ENCODE measurements at places on chromosomes 16 and 17.
A peak's percentile ranks its signal among the peaks of the same experiment; 100 is the strongest.

- DNase-seq: no peak
These were observed 330.0 kb upstream of the SOX9 start for GRCh38 chr17:71790791-71791190.

- DNase-seq: no peak
These were observed 3.7 kb downstream of the CCNF start for GRCh38 chr16:2432801-2433505.

DNA sequence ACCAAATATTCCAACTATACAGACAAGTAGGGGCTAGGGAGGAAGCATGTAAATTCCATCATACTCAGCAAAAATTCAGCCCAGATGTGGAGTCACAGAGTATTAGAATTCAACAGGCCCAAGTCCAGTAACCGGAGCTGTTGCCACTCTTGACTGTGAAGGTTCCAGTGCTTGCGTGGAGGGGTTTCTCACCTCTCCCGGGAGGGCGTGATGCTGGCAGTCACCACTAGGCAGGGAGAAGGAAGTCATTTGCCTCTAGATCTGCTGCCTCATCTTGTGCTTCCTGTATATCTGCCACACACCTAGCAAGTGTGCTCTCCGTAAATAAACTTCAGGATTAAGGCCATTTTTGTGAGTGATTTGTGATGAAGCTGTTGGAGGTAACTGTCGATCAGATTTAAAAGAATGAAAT, 1.0 kb upstream of the CKLF start:
- DNase-seq: peak; percentile 45

- DNase-seq: no peak
These were observed 275.7 kb downstream of the WWOX start for GRCh38 chr16:78375055-78375679.

- no peak for DNase-seq
These were observed 25.7 kb downstream of the TRPV2 start for GRCh38 chr17:16440901-16441629.

DNA sequence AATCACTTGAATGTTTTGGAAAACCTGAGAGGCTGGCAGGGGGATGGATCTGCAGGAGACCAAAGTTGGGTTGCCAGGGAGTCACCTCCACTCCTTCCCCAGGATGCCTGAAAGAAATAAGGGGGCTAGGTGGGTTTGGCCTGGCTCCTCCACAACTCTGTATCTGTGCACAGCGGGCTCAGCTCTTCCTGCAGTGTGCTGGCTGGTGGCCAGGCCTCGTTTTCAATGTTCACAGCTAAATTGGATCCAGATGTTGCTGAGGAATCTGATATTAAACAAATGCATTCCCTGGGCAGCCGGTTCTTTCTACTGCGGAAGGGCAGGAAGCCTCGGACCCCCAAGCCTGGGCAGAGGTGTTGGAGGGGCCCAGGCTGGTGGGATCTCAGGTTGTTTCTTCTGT, 106.2 kb downstream of the N4BP1 start:
- no peak for DNase-seq

DNA sequence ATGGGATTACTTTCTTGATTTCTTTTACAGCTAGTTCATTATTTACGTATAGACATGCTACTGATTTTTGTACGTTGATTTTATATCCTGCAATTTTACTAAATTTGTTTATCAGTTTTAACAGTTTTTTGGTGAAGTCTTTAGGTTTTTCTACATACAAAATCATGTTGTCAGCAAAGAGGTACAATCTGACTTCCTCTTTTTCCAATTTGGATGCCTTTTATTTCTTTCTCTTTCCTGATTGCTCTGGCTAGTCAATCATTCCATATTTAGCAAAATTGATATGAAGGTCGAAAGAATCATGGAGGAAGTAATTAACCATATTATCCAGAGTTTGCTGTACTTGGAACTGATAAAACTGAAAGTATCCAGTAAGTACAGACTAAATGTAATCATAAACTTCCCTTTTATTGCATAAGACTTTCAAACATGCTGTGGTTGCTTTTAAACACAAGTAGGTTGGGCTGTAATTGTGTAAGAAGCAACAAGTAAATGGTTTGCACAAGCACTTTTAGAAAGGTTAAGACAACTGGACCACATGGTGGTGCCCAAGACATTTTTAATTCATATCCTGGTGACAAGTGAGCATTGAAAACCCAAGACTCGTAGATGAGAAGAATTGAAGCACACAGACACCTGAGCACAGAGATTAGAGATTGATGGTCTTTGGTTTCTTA, 8.4 kb downstream of the GDE1 start:
- DNase-seq: no peak

- DNase-seq: no peak
These were observed 220.8 kb upstream of the TNRC6C start for GRCh38 chr17:77737442-77738265.

- no peak for DNase-seq
These were observed 59.0 kb downstream of the ABR start for GRCh38 chr17:1120596-1121441.

- DNase-seq: no peak
These were observed 12.2 kb upstream of the TERF2 start for GRCh38 chr16:69397821-69398521.

DNA sequence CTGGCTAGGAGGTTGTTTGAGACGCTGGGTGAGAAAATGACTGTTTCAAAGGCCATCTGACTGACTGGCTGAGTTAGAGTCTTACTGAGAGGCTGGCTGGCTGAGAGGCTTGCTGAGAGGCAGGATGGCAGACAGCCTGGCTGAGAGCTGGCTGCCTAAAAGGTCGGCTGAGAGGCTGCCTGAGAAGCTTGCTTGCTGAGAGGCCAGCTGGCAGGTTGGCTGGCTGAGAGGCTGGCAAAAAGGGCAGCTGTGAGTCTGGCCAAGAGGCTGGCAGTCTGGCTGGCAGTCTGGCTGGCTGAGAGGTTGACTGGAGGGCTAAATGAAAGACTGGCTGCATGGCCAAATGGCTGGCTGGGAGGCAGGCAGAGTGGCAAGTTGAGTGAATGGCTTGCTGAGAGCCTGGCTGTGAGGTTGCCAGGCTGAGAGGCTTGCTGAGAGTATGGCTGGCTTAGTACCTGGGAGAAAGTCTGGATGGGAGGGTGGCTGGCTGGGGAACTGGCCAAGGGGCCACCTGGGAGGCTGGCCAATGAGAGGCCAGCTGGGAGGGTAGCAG, 35.3 kb upstream of the ACSM2B start:
- DNase-seq: no peak

DNA sequence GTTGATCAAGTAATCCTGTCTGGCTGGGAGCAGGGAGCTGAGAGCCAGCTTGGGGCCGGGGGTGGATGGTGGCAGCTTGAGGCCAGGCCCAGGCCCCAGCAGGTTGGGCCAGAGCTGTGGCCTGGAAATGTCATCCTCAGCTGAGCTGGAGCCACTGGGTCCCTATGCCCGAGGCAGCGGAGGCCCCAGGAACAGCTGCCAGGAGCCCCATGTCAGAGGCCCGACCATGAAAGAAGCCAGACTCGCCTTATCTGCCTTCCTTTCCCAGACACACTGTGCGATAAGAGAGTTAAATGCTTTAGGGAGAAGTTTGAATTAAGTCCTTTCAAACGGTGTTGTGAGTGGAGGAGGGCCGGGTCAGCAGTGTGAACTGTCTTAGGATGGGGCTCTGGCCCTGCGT, 3.5 kb downstream of the SMTNL2 start:
- DNase-seq: no peak

DNA sequence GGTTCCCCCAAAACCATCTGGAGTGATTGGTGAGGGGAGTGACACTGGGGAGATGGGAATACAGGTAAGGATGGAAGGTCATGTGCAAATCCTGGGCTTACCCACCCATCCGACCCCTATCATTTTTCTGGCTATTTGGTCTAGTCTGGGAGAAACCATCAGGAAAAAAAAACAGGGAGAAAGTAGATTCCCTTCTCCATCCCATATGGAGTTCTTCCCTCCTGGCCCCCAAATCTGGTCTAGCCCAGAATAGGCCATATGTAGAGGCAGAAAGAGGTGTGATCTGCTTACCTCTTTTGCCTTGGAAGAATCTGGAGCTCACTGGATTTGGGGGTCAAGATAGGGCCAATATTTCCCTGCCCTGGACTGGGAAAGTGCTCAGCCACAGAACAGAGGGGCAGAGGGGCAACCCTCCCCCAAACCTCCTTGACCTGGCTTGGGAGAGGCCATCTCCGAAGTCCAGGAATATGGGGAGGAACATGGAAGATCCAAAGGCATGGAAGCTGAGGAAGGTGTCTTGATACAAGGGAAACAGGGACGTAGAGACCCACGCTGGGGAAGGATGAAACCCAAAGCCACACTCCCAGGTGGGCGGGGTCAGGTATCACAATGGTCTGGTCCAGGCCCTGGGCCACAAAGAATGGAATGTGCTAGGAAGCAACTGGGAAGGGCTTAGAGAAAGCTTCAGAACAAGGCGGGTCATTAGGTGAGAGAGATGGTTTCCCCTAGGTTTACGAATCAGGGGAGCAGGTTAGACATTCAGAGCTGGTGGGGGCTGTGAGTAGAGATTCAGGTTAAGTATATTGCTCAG, 16.2 kb downstream of the CHRNB1 start:
- DNase-seq: no peak

DNA sequence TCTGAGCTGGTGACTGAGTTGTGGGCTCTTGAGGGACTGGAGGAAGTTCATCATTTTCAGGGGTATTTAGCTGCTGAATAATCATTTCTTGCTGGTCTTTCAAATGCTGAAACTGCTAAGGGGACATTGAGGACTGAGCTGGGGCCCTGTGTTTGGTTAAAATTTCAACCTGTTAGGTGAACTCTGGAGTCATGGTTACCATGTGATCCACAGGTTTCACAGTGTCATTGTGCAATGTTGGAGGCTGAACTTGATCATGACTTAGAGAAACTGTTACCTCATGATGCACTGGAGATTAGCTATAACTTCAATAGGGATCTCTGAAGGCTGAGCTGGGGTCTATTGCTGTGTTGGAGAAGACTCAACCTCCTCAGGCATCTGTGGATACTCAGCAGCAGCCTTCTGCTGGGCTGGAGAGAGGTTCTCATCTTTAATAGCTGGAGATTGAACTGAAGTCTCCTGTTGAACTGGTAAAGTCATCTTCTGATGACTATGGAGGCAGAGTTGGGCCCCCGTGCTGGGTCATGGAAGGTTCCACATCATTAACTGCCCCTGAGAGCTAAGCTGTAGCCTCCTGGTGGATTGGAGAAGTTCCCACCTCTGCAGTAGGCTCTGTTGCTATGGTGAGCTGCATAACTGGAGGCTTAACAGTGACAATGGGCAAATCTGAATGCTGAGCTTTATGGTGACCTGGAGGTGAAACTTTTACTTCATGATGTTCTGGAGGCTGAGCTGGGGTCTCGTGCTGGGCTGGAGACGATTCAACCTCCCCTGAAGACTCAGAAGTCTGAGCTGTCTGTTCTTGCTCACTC, 15.2 kb downstream of the RDM1 start:
- no peak for DNase-seq

GRCh38 chr16:27474921-27475320, 72.9 kb downstream of the IL21R start:
- no peak for DNase-seq

DNA sequence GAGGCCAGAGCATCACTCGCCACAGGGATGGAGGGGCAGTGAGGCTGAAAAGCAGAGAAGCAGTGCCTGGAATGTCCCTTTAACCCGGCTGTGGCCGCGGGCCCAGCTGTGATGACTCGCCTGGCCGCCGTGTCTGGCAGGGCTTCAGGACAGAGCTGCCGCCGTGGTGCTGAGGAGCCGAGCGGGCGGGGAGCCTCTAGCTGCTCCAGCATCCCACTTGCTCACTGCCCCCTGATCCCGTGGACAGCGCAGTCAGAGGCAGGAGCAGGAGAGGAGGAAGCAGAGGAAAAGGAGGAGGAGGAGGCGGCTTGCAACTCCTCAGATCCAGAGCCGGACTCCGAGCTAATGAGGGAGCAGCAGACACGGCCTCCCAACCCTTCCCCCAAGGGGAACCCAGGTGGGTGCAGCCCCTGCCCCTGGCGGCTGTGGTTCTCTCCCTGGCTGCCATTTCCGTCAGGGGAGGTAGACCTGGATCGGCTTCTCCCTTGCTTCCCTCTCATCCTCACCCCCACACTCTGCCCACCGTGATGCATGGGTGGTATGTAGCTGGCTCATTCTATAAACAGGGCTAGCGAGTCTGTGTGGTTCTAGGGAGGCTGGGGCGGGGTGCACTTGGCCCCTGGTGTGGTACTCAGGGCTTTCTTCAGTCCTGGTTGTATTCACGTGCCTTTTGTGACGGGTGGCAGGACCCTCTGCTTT, 165.7 kb downstream of the CMIP start:
- DNase-seq: no peak

- DNase-seq: peak; percentile 22
These were observed 3.1 kb downstream of the HAGHL start for GRCh38 chr16:729768-730665.

DNA sequence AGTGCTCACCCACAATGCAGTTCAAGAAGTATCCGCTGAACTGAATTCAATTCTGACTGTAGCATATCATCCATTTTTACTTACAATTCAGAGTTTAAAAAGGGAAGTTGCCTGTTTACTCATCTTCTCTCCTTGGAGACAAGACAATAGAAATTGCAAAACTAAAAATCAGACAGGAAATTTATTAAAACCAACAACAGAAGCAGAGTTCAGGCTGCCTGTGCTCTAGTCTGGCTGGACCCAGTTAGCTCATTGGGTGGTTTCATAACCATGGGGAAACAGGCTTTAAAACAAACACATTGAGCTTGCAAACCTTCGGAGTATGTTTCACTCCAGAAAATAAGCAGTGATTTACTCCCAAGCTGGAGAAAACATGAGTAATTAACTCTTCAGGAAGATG, 321.4 kb downstream of the GRIN2A start:
- DNase-seq: no peak

GRCh38 chr16:79871906-79872305, 271.4 kb upstream of the MAF start:
- no peak for DNase-seq

GRCh38 chr17:73155410-73156165, 9.2 kb upstream of the SSTR2 start:
- no peak for DNase-seq

DNA sequence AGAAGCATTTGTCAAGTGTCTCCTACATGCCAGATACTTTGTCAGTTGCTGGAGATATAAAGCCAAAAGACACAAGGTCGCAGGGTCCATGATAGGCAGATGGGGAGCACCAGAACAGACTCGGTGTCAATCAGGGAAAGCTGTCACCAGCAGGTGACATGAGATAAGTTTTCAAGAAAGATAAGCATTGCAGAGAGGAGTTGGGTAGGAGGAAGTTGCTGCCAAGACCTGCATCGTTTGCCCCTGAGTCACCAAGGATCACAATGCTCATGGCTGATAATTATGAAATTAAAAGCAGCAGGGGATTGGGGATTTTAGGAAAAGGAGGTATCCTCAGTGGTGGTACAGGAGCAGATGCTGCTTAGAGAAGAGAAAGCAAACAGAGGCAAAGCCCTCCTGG, 551.1 kb upstream of the CDH11 start:
- no peak for DNase-seq

GRCh38 chr17:70859829-70860228, 690.5 kb downstream of the KCNJ2 start:
- DNase-seq: no peak

DNA sequence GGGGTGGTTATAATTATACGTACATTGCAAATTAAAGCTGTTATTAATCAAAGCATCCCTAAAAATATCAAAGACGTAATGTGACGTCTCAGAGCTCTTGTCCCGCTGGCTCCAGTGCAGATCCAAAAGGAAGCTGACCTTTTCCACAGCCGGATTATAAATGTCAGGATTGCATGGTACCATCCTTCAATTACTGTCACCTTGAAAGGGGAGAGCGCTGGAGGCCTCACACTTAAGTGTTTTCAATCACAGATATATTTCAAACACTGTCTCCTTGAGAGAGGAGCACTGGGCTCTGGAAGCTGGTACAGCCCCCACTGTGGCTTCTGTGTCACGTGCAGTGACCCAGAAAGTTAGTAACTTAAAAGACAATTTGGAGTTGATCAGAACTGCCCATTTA, 94.2 kb downstream of the AIPL1 start:
- no peak for DNase-seq

All from GM06990 (cell line).